Fibroblast of villous mesenchyme (primary cell): ENCODE measurements at places on chromosomes 6 and 20. TPM values are rescaled to one million over a fixed set of nuclear protein-coding genes. Genes with fewer than 3 reads are reported as not detected.

DNA sequence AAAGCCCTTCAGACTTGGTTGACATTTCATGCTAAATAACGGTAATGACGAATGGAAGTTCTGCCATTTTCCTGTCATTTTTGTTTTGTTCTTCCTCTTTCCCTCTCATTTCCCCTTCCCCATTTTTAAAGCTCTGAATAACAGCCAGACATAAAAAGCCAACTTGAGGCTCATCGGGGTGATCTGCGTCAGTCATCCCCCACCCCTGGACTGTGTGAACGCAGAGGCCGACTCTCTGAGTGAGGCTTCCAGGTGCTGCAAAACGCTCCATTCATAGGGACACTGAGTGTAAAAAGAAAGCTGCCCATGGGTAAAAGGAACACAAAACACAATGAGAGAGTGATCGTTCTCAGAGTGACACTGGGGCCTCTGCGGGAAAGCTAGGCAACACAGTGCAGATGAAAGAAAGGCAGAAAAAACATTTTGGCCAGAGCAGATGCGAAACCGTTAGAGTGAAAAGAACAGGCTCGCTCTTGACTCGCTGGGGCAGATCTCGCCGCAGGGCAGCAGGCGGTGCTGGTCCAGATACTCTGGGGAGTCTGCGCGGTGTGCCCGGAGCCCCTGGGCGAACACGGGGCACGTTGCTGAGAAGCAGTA lies 684.8 kb downstream of the QKI start:
- DNase-seq: no peak

Gene SRSF6
- total RNA-seq: 54.8 and 63.5 TPM in 2 replicates

DNA sequence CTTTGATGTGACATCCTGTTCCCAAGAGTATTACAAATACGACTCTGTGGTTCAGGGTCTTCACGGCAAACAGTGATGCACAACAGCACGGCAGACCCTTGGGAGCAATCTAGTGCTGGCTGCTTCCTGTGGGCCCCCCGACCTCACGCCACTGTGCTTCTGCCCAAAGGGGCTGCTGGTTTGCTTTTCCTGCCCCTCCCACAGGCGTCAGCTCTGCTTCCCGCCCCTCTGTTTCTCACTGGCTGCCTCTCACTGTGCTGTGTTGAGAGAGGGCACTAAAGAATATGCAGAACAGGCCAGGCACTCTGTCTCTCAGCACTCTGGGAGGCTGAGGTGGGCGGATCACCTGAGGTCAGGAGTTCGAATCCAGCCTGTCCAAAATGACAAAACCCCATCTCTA lies 554.5 kb upstream of the AGPAT4 start:
- DNase-seq: no peak

Gene SYCP2L
- total RNA-seq: 0.64 TPM in 1 of 2 replicates, not detected in the other

- DNase-seq: peak; percentile 23
Measured at GRCh38 chr20:6381887-6382286, 259.1 kb upstream of the FERMT1 start.

DNA sequence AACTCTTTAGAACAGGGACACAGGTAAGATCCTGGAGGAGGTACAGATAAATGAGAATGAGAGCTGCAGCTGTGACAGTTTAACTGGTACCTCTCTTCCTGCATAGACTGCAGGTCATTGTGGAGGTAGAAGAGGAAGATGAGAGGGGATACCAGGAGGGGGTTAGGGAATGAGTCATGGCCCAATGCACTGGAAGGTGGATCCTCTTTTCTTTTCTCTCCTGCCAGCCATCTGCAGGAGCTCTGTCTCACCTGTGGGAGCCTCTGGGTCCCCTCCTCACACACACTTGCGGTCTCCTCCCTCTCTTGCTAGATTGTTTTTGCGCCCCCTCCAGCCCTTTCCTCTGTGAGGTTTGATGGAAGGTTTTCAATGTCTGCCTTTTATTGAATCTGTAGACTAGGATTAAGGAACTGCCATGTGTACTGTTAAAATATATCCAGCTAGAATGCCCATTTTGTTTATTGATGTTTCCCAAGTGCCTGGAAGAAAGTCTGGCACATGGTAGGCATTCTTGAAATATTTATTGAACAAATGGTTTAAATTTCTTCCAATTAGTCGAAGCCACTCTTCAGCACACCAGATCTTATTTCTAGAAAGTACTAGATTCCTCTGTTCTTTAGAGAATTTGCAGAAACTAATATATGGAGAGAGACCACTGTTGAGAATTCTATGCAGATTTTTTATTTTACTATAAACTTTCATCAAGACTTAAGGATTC lies 13.0 kb downstream of the C6orf163 start:
- DNase-seq: no peak

Gene SLCO4A1
- total RNA-seq: 0.97 and 3.0 TPM in 2 replicates

GRCh38 chr6:50549026-50549425 lies 164.3 kb upstream of the TFAP2D start:
- DNase-seq: no peak

GRCh38 chr20:31604567-31605030 lies 490 bp upstream of the ID1 start:
- DNase-seq: no peak

GRCh38 chr20:48489046-48489463 lies 338.7 kb downstream of the PREX1 start:
- DNase-seq: no peak

DNA sequence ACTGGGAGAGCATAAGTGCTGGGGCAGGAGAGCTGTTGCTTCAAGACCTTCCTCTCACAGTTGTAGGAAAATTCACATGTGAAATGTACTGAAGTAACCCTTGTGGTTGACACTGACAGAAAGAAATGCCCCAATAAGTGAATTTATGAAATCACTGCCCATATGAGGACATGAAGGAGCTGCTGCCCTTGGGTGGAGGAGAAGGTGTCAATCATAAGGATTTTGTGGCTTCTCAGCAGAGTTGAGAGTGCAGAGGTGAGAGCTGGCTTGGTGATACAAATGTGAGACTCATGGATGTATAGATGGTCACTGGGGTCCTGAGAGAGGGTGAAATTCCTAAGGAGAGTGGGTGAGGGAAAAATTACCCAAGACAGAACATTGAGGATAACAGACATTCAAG lies 33.9 kb upstream of the CMTR1 start:
- no peak for DNase-seq

Gene MYL9
- 184 and 195 TPM in 2 replicates for total RNA-seq

GRCh38 chr6:2839195-2839981 lies 2.3 kb downstream of the SERPINB1 start:
- DNase-seq: peak; percentile 66

- DNase-seq: no peak
Measured at GRCh38 chr6:136809091-136809860, 13.1 kb upstream of the PEX7 start.

DNA sequence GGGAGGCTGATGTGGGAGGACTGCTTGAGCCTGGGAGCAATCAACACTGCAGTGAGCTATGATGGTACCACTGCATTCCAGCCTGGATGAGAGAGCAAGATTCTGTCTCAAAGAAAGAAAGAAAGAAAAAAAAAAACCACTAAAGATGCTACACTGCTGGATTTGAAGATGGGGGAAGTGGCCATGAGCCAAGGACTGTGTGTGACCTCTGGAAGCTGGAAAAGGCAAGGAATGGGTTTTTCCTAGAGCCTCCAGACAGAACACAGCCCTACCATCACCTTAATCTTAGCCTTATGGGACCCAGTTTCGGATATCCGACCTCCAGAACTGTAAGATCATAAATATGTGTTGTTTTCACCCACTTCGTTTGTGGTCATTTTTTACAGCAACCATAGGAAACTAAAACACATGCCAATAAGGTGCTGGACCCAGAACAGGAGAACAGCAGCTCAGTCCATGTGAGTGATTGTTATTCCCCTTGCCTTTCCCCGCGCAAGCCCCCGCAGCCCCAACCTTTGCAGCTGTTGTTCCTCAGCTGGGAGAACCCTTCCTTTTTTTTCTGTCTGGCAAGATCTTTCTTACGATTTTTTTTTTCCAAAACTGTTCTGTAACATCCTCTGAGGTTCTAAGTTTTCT lies 11.1 kb upstream of the VAPB start:
- no peak for DNase-seq

- no peak for DNase-seq
Measured at GRCh38 chr6:15464211-15464725, 198.6 kb downstream of the DTNBP1 start.

Gene SRF
- total RNA-seq: 36.4 and 43.6 TPM in 2 replicates

GRCh38 chr6:17268114-17268513 lies 13.0 kb upstream of the RBM24 start:
- DNase-seq: no peak

DNA sequence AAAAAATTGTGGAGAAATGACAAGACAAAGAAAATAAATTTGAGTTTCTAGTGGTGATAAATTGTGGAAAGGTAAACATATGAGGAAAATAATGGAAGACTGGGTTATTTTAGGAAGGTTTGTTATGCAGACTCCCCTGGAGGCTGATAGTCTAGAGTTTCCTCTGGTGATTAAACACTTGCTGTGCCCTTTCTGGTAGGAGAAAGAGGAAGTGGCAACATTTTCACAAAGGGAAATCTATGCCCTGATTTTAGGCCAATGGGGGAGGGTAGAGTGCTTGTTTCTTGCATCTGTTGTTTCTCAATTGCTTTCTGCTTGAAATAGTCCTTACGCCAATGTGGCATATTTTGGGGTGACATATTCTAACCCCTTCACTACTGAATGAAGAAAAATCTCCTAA lies 129.1 kb upstream of the DOK5 start:
- no peak for DNase-seq

- DNase-seq: no peak
Measured at GRCh38 chr20:2603816-2604505, 48.5 kb upstream of the NOP56 start.

GRCh38 chr20:8155812-8156211 lies 23.7 kb downstream of the PLCB1 start:
- no peak for DNase-seq

Gene SLC2A10
- total RNA-seq: 45.4 and 52.7 TPM in 2 replicates

DNA sequence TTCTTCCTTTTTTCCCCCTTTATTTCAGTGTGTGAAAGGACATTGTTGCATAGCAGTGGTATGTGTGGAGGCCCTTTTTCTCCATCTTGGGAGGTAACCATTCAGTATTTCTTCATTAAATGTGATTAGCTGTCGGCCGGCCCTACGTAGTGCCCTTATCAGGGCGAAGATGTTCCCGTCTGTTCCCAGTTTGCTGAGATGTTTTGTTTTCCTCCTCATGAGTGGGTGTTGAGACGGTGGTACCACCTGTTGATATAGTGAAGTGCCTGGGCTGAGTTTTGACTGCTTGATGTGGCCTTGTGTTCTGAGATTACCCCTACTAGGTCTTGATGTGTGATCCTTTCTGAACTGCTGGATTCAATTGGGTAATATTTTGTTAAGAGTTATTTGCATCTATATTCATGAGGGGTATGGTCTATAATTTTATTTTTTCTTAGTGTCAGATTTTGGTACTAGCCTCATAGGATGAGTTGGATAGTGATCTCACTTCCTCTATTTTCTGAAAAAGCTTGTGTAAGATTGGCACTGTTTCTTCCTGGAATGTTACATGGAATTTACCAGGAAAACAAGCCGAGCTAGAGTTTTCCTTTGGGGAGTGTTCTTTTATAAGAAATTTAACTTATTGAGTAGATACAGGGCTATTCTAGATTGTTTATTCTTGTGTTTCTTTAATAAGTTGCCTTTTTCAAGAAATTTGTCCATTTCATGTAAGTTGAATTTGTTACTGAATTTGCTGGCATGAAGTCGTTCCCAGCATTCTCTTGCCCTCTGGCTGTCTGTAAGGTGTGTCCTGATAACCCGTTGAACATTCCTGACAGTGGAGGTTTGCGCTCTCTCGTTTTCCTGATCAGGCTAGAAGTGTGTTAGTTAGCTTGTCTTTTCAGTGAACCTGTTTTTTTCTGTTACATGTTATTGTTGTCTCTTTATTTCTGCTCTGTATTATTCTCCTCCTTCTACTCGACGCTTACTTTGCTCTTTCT lies 4.3 kb downstream of the MTG2 start:
- DNase-seq: no peak

DNA sequence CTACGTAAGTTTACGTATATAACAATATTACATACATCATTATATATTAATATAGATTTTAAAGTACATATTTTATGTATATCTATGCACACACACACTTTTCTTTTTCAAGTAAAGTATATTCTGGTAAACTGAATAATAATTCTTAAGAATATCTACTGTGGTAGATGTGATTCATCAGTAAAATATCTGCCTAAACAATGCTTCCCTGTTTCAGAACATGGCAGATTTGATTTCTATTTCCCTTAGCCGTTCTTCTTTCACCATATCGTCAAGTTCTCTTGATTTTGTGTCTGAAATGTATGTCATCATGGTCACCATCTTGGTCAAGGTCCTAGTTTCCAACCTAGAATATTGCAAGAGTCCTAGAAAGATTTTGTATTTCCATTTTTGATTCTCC lies 195.6 kb downstream of the HDGFL1 start:
- no peak for DNase-seq

Gene PEX6
- 26.4 and 41.0 TPM in 2 replicates for total RNA-seq

GRCh38 chr6:166511316-166511715 lies 75.2 kb downstream of the RAMACL start:
- DNase-seq: no peak

Gene SALL4
- total RNA-seq: 0.43 and 0.97 TPM in 2 replicates

- DNase-seq: peak; percentile 33
Measured at GRCh38 chr20:33791959-33792597, 19.1 kb upstream of the CHMP4B start.

- DNase-seq: no peak
Measured at GRCh38 chr20:58227391-58228102, 906 bp downstream of the ANKRD60 start.

GRCh38 chr20:25196786-25197120 lies 1.2 kb downstream of the ENTPD6 start:
- no peak for DNase-seq

DNA sequence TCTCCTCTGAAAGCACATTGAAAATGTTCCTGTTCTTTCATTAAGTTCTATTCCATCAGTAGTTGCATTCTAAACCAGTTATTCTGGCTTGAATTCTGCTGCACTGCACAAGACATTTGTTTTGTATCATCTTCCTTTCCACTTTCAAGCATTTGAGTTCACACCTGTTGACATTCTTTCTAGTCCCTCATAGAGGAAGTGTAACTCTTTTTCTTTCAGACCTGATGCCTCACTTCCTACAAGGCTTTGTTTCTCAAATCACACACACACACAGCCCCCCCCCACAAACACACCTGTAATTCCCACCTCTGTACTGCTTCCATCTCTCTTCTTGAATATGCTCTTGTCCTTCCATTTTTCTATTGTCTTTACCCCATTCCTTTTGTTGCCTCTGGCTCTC lies 50.9 kb downstream of the CCN2 start:
- no peak for DNase-seq

- no peak for DNase-seq
Measured at GRCh38 chr6:130020073-130020906, 1.9 kb downstream of the L3MBTL3 start.

DNA sequence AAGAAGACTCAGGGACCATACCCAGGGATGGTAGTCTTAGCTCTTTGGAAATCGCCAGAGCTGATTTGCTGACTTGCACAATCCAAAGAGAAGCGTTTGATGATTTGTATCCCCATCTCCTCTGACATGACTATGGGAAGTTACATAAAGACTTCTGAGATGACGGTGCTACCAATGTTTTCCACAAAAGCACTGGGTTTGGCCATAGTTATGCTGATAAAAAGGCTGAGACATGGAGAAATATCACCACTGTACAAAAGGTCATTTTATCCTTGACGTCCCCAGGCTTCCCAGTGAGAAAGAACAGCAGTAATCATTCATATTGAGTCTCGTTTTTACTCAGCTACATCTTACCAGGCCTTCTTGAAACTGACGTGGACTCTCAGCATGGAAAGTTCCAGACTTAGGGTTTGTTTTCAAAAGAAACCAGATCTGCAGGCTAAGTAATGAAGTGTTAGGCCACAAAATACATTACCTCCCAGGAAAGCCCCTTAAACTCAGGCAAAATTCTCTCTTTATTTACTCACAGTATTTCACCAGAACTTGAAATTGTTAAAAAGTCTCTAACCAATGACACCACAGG lies 370.3 kb upstream of the JARID2 start:
- DNase-seq: no peak

Gene TP53RK
- total RNA-seq: 23.2 and 26.3 TPM in 2 replicates

Gene C6orf52
- total RNA-seq: 0.32 TPM in 1 of 2 replicates, not detected in the other
